ENCODE measurements at places on chromosomes 12 and 14.

DNA sequence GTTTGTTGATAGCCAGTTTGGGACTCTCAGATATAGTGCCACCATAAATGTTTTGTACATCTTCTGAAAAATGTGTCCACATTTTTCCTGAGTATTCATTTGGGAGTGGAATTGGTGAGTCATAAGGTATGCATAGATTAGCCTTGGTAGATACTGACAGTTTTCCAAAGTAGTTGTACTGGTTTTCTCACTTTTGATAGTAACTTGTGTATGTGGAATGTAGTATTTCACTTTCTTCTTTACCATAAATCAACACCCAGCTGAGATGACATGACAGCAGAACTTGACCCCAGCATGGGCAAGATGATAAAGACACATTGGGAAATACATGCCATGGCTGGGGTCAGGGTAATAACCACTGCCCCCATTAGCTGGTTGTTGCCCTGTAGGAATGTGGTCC is 5.4 kb downstream of the FBXW8 start:
- DNase-seq = no peak

GRCh38 chr12:25384038-25384892 is 133.5 kb upstream of the KRAS start:
- no peak for DNase-seq

GRCh38 chr12:5273709-5274108 is 158.2 kb upstream of the NTF3 start:
- no peak for DNase-seq

DNA sequence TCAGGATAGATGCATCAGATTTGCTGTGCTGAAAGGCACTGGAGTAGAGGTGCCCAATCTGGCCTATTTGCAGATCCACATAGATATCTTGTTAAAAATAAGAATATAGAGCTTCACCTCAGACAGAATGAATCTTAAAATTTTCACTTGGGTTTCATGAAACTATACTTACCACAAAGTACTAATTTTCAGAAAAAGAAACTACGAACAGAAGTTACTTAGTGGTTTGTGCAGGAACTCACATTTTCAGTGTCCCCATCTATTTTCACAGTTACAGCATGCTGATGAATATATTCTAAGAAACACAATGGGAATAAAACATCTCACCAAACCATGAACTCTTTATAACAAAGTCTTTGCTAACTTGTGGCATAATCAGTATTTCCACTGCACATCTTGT is 449.4 kb downstream of the RERGL start:
- no peak for DNase-seq

- DNase-seq = no peak
Measured at GRCh38 chr14:21022686-21023085, 2.2 kb downstream of the NDRG2 start.

DNA sequence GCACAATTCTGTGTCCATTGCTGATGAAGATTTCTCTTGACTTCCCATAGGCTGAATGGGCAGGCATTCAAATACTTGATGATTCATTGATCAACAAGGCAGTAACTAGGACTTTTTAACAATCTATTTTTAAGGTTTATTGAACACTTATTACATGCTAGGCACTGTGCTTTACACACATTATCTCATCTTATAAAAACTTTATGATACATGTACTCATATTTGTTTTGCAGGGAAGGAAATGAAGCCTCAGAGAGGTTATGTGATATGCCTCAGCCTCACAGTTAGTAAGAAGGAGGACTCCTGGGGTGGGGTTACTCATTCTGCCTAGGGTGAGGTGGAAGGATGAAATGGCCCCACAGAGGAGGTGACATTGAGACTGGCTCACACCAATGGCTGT is 12.9 kb upstream of the EMP1 start:
- DNase-seq = no peak

GRCh38 chr12:76300297-76300665 is 47.9 kb downstream of the BBS10 start:
- no peak for DNase-seq

GRCh38 chr12:3962631-3963483 is 89.7 kb upstream of the PARP11 start:
- no peak for DNase-seq

GRCh38 chr12:15689751-15690191 is 99.4 kb downstream of the EPS8 start:
- DNase-seq = no peak

- peak; percentile 30 for DNase-seq
Measured at GRCh38 chr12:45305907-45306306, 90.0 kb downstream of the ANO6 start.

GRCh38 chr12:104582739-104583138 is 126.0 kb downstream of the CHST11 start:
- no peak for DNase-seq
